Activated naive CD4-positive, alpha-beta T cell (primary cell): ENCODE measurements at places on chromosomes 12 and 14.

GRCh38 chr12:92070864-92071445 lies 74.7 kb downstream of the BTG1 start:
- no peak for DNase-seq

GRCh38 chr14:65745396-65746190 lies 333.1 kb downstream of the FUT8 start:
- no peak for DNase-seq

- no peak for DNase-seq
Measured at GRCh38 chr12:76738824-76739579, 24.9 kb upstream of the ZDHHC17 start.

DNA sequence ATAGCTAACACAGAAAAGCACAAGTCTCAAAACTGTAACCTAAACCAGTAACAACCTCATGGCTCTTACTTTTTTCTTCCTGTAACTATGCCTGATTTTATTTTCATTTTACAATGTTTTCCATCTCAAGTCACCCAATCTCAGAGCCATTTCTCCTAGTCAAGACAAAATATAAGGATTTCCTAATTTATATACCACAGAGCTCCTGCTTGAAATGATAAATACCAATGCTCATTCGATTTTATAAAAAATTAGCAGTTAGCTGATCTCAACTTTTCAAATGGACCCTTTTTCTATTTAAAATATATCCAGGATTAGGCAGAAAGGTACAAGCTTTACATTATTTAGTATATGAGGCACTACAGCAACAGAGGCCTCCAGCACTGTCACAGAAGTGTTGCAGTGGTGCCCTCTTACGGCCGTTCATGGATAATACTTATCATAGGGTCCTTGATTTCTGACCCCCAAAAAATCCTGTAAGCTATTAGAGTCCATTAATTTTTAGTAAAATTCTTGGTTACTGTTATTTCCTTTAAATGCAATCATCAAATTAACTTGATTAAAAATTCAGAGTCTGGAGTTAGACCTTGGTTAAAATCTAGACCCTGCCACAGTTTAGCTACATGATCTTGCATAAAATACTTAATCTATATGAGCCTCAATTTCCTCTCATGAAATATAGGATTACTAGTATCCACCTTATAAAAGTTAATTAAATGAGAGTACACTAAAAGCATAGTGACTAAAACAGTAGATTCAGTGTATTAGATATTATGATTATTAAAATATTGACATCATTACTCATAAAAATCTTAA lies 68.3 kb downstream of the SEC23A start:
- DNase-seq: no peak

- DNase-seq: no peak
Measured at GRCh38 chr12:21155522-21156351, 24.7 kb downstream of the SLCO1B1 start.

- no peak for DNase-seq
Measured at GRCh38 chr14:97532052-97532451, 734.9 kb downstream of the VRK1 start.

DNA sequence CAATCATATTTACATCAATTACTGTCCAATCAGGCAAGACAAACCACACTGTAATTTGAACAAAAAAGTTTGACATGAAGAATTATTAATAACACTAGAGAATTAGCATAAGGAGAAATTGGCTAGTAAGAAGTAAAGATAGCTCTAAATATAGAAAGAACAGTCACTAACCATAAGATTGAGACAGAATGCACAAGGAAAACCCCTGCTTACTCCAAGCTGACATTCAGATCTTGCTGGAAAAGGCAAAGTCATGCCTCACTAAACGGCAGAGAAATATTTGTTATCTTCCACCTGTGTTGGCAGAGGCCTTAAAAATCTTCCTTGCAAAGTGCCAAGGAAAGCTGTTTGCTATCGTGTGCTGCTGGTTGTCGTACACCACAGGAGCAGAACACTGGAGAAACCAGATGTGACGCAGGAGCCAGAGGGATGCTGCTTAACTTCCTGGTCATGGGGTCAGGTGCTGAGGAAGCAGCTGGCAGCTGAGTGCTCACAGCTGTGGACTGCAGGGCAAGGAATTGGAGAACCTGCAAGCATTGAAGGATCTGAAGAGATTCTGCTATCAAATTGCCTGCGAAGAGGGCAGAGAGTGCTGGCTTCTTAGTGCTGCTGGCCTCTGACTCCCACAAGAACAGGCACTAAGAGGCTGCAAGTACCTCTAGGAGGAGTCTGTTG lies 1323.3 kb downstream of the LRFN5 start:
- no peak for DNase-seq

- DNase-seq: no peak
Measured at GRCh38 chr12:51028126-51028812, 2.1 kb upstream of the SLC11A2 start.

DNA sequence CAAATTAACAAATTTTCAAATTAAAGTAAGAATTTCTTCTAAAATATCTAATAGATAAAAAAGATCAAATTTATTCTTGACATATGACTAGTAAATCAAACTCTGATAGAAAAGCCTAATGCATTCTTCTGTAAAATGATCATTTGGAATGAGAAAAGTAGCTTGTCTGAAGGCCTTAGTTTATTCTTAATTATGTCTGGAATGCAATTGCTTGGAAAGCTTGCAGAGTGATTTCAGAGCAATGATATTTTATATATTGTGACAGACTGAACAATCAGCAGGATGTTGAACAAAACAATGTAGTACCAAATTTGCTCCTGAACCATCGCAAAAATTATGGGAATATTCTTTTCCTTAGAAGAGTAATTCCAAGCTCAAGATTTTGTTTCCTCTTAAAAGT lies 789.6 kb upstream of the NOVA1 start:
- DNase-seq: no peak

- DNase-seq: no peak
Measured at GRCh38 chr14:37406095-37406494, 189.0 kb downstream of the FOXA1 start.

GRCh38 chr14:69693145-69693544 lies 73.8 kb upstream of the SRSF5 start:
- no peak for DNase-seq

DNA sequence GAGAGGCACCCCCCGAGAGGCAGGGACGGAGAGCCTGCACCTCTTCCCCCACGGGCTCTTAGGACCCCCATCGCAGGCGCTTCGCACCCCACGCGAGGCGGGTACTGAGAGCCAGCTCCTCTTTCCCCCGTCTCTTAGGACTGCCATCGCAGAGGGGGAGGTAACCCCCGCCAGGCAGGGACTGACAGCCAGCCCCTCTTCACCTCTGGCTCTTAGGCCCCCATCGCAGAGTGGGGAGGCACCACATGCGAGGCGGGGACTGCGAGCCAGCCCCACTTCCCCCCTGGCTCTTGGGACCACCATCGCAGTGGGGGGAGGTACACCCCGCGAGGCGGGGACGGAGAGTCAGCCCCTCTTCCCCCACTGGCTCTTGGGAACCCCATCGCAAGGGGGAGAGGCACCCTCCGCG lies 46.1 kb downstream of the DDX11 start:
- no peak for DNase-seq

DNA sequence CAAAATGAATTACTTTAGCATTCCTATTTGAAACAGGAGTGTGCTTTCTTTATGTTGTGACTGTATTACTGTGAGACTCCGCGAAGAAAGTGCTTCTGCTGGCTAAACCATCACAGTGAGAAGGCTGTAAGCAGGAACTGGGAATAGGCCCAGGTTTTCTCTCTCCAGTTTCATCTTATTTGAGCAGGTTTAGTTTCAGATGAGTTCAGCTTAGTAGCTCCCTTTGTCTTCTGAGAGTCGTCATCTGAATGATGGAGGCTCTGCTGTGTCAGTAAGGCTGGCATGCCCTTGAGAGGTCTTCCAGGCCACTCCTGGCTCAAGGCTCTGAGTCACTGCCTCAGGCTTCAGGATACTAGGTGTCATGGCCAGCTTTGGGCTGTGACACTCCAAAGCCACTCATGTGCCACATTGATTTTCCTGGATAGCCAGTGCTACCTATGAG lies 205.6 kb upstream of the RGS6 start:
- no peak for DNase-seq
